ENCODE measurements at places on chromosomes 1 and 21. TPM values are rescaled to one million over a fixed set of nuclear protein-coding genes. Genes with fewer than 3 reads are reported as not detected.
A peak's percentile ranks its signal among the peaks of the same experiment; 100 is the strongest.

DNA sequence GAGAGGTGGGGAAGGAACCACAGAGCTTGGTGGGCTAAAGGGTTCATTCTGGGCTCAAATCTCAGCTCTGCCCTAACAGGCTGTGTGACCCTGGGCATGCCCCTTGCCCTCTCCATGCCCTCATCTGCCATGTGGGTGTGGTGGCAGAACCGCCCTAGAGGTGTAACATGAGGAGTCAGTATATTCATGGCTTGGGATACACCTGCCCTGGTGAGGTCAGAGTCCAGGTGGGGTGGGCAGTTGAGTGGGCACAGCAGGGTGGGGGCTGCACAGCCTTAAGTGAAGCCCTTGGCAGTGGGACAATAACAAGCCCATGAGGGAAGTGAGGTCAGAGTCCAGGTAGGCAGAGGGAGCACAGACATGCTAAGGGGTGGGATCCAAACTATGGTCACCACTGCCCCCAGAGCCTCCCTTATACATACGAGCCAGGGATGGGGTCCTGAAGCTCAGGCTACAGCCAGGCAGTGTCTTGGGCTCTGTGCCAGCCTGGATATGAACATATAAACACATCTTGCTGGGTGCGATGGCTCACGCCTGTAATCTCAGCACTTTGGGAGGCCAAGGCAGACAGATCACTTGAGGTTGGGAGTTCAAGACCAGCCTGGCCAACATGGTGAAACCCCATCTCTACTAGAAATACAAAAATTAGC, 59.0 kb upstream of the EFHD2 start:
- no peak for DNase-seq

DNA sequence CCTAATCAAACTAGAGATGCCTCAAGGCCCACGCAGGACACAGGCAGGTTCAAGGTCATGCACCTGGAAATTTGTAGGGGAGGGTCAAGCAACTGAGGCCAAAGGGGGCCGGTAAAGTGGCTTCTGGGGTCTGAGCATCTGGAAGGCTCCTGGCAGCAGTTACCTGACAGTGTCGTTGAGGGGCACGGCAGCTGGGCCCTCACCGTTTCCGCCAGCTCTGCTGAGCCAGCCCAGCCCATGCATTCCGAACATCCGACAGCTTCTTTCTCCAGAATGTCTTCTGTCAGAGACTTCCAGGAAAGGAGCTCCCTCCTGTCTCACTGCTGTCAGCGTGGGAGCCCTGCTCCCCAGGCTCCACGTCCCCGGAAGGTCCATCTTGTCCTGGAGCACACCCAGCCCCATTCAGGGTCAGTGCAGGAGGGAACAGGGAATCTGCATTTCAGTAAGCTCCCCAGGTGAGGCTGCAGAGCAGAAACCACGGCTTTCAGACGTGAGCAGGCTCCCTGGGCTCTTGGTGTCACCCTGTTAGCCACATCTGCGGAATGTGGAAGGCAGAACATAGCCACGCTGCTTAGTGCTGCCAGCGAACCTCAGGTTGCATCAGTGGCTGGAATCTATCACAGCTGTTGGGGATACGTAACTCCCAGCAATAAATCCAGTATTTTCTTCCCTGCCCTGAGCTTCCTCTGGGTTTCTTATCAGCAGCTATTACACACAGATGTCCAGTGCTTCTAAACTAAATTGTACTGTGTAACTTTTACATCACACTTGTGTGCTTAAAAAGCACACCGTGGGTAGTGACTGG, 36.3 kb upstream of the FAM3B start:
- peak; percentile 85 for DNase-seq

GRCh38 chr1:53249706-53250105, 11.4 kb upstream of the MAGOH start:
- DNase-seq: no peak

- DNase-seq: peak; percentile 24
These were observed 2.0 kb downstream of the GPR88 start for GRCh38 chr1:100539836-100540536.

DNA sequence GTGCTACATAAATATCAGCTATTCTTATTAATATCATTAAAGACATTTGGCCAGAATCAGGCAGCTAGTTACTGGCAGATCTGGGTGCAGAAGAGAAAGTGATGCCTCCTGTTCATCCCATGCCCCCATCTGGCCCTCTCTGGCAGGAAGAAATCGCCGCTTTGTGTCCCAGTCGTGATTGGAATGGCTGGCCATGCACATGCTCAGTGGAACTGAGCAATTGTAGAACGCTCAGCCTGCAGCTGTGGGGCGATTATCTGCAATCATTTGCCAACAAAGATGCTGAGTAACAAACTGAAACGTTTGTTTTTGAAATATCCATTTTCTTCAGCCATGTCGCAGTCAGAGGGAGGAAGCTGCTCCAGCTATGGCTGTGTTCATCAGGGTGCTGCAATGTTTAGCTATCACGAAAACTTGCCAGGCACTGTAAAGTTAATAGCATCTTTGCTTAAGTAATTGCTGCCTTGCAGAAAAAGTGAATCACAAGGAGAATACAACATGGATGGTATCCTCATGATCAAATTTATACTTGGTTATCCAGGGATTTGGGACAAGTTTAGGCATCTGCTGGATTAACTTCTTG, 36.5 kb downstream of the NGF start:
- no peak for DNase-seq

DNA sequence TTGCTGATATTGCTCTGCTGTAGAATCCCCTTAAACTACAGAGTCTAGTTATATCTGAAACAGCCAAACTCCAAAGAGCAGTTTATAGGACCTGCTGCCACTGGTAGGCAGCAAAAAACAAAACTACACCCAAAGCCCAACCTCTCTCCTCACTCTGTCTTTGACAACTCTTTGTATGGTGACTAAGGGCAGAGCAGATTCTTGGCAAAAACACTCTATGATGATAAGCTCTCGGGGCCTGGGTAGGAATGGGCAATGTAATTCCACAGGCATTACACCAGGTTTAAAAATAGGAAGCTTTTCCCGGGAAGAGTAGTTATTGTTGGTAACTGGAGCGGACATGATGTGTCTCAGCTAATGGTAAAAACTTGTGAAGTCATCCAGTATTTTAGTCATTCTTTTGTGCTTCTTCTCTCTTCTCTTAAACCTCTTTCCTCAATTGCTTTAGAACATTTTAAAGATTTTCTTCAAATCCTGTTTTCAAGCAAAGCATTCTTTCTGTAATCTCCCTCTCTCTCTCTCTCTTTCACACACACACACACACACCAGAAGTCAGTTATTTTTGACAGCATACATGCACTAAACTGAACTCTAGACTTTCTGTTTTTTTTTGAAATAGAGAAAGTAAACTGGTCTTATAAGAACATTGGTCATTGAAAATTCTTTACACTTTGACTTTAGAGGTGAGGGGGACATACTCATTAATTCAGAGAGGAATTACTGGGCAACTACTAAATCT, 193.5 kb downstream of the PAPPA2 start:
- DNase-seq: peak; percentile 67

NUDC gene
- total RNA-seq: 34.8 TPM

DNA sequence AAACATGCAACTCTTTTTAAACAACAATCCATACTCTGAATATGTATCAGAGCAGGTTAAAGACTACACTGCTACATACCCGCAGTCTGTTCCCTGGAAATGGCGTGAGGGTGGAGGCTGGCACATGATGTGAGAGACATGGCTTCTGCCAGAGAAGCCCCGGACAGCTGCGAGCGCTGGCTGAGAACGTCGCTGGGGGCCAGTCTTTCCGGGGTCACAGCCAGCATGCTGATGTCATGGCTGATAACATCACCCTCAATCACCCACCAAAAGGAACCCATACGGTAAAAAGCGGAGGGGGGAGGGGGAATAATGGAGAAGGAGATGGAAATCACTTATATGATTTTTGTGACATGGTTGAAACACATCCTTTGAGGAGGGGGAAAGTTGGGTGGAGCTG, 29.1 kb downstream of the C1orf198 start:
- DNase-seq: no peak

GRCh38 chr1:117092594-117092993, 29.0 kb downstream of the TRIM45 start:
- no peak for DNase-seq

DNA sequence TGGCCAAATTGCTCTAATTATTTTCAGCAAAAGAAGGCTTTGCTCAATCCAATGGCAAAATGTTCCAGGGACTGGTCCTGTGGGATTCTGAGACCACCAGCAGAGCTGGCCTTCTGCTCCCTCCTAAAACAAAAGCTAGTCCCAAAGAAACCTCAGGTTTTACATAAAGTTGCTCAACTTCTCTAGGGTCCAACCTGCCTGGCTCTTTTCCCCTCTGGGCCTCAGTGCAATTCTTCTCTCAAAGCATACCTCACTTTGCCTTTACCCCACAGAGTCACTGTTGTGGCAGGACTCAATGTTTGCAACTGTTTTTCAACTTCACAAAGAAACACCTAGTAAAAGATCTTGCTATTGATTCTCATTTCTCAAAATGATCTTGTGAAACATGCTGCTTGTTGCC, 39.8 kb downstream of the TBX15 start:
- DNase-seq: no peak

GRCh38 chr21:36502365-36502764, 22.4 kb upstream of the CLDN14 start:
- no peak for DNase-seq

DNA sequence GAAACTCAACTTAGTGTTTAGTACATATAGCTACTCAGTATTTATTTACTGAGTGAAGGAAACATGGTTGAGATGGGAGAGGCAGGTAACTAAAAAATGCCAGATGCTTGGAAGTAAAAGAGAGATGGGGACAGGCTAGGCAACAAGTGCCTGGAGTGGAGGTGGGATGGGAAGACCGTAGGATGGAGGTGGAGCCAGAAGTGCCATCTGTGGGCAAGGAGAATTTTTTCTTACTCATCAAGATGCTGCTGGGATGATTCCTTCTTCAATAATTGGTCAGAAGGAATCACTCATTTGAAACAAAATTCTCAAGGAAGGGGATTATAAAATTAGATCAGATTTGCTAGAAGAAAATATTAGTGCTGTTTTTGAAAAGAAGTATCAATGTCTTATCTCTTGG, 72.9 kb downstream of the IFI44 start:
- no peak for DNase-seq

NHLH1 gene
- total RNA-seq: not detected

DNA sequence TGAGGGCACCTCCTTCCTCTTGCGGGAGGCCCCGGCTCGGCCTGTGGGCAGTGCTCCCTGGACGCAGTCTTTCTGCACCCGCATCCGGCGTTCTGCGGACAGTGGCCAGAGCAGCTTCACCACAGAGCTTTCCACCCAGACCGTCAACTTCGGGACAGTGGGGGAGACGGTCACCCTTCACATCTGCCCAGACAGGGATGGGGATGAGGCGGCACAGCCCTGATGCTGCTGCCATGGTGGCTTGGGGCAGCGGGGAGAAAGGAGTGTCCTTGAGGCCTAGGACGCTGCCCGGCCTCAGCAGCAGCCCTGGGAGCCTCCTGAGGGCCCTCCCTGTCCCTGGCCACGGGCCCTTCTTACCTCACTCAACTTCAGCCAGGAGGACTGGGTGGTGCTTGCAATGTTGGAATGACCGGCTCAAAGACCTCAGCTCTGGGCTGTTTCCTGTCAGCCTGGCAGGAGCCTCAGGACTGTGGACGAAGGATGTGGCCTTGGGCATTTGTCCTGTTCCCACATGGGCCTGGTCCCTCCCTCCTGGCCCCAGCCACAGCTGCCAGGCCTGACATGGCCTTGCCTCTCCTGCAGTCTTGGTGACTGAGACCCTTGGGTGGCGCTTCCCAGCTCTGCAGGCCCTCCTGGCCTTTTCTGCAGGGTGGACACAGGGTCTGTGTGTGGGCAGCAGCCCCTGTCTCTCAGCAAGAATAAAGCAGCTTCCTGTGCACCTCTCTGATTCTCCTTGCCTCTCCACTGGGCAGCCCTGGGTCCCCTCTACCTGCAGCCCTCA, 45.9 kb downstream of the TRIM11 start:
- DNase-seq: no peak

NPHS2 gene
- total RNA-seq: not detected

- DNase-seq: no peak
These were observed 67.0 kb upstream of the LYST start for GRCh38 chr1:235933766-235934116.

- no peak for DNase-seq
These were observed 499.0 kb downstream of the NUF2 start for GRCh38 chr1:163820766-163821165.

SLC35A3 gene
- total RNA-seq: 13.6 TPM

DNA sequence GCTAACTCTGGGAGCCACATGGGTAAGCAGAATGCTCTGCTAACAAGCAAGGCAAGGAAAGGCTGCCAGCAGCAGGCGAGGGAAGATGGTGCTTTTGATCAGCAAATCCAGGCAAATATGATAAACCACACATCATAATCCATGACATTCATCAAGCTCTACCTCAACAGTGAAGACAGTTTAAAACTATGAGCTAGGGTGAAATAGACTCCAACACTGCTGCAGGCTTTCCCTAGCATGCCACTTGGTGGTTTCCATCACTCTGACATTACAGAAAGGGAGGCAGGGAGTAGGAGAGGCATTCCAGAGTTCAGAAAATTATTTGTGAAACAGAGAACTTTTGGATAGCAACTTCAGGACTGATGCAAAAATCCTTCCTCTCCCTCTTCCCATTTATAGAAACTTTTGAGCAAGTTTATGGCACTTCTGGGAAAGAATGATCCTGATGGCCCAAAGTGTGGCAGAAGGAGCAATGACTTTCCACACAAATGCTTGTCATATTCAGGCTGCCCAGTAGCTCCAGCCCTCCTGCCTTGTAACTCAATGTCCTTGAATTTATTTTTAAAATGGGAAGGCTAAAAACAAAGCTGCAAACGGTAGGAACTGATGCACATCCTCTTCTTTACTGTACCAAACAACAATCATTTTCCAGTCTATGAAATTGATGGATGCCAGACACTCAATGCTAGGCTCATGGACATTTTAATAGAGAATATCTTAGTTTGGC, 70.8 kb downstream of the SMYD2 start:
- no peak for DNase-seq

OR2AK2 gene
- total RNA-seq: not detected

DNA sequence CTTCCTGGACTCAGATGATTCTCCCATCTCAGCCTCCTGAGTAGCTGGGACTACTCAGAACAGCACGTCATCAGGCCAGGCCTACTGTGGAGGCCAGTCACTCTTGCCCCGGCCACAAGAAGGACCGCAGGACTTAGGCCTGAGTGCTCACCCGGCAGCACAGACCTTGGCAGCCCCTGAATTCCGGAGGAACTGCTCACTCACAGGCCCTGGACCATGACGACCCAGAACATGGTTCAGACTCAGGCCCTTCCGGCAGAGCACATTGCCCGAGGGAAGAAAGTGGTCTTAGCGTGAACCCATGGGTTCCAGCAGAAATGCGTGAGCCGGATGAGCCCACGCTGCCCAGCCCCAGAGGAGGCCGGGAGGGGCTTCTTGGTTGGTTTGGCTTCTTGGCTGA, 177.3 kb upstream of the TMEM51 start:
- no peak for DNase-seq

GRCh38 chr1:98268316-98268715, 347.5 kb upstream of the DPYD start:
- DNase-seq: no peak

GRCh38 chr21:21200103-21200938, 202.1 kb downstream of the NCAM2 start:
- peak; percentile 99 for DNase-seq

WLS gene
- total RNA-seq: 157 TPM

GRCh38 chr1:226723657-226724532, 15.2 kb downstream of the ITPKB start:
- DNase-seq: peak; percentile 73

All from IMR-90 (cell line).